ENCODE measurements at places on chromosomes 12 and 14. TPM values are rescaled to one million over a fixed set of nuclear protein-coding genes. Genes with fewer than 3 reads are reported as not detected.

Gene PAX9
- not detected for total RNA-seq

Gene SERPINA9
- not detected for total RNA-seq

Gene SAMD15
- 2.8 TPM for total RNA-seq

Gene PAH
- total RNA-seq = not detected

GRCh38 chr14:38290601-38291188 is 34.8 kb upstream of the CLEC14A start:
- no peaks in the 10 kb centered on the region for H3K27me3 ChIP-seq
- peak overlapping the region; percentile 57 for H3K27ac ChIP-seq
- H3K4me1 ChIP-seq = peaks cover 40% of the 10 kb centered on the region
- H3K4me3 ChIP-seq = 0 out of 2 replicates have a peak overlapping the region, but pooled peaks have one; percentile 14
- no peaks in the 10 kb centered on the region for H3K36me3 ChIP-seq

GRCh38 chr12:81081726-81082125 is 3.8 kb downstream of the ACSS3 start:
- no peaks in the 10 kb centered on the region for H3K36me3 ChIP-seq
- no peak overlapping the region for H3K4me3 ChIP-seq
- no peaks in the 10 kb centered on the region for H3K27me3 ChIP-seq
- peaks cover 7% of the 10 kb centered on the region for H3K4me1 ChIP-seq
- no peak overlapping the region for H3K27ac ChIP-seq
- DNase-seq = no peak

DNA sequence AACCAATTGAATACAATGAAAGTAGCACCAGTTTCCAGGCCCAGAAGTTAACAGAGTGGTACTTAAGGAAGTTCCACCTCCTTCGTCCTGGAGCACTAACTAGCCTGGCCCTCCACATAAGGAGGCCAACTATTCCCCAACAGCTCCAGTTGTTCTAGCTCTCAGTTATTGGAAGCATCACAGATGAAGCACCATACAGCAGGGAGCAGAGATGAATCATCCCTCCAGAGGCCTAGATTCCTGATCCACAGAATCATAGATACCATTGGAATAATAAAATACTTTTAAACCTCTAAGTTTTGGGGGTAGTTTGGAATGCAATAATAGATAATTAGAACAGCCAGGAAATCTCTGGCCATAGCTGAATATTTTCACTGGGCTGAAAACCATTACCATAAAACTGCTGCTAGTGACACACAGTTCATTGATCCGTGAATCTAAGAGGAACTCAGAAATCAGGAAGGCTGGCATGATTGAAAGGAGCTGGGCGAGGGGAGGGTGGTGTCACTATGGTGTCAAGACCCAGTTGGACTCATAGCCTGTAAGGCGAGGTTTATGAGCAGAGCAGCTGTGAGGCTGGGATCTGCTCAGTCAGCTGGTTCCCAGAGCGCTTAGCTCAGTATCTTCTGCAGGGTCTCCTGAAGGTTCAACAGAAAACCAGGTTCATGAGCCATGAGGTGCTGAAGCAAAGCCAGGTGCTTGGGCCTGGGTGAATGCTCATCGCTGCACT is 371.4 kb upstream of the TMTC1 start:
- H3K4me3 ChIP-seq = no peak overlapping the region
- H3K4me1 ChIP-seq = no peaks in the 10 kb centered on the region
- peak; percentile 62 for DNase-seq
- no peaks in the 10 kb centered on the region for H3K27me3 ChIP-seq
- H3K27ac ChIP-seq = no peak overlapping the region
- H3K36me3 ChIP-seq = no peaks in the 10 kb centered on the region

GRCh38 chr12:122276242-122276641 is 9.9 kb upstream of the VPS33A start:
- no peak overlapping the region for H3K4me3 ChIP-seq
- no peak for DNase-seq
- no peak overlapping the region for H3K27ac ChIP-seq
- H3K27me3 ChIP-seq = no peaks in the 10 kb centered on the region

GRCh38 chr14:51604073-51604472 is 47.6 kb upstream of the FRMD6 start:
- peak; percentile 95 for DNase-seq
- H3K4me1 ChIP-seq = peaks cover 75% of the 10 kb centered on the region
- H3K27ac ChIP-seq = peak overlapping the region; percentile 98

- no peaks in the 10 kb centered on the region for H3K36me3 ChIP-seq
- no peak overlapping the region for H3K27ac ChIP-seq
- DNase-seq = no peak
- no peak overlapping the region for H3K4me3 ChIP-seq
These were observed 8.8 kb downstream of the KRT80 start for GRCh38 chr12:52182898-52183543.

Gene LGR5
- total RNA-seq = not detected

Gene TNS2
- 48.6 TPM for total RNA-seq

DNA sequence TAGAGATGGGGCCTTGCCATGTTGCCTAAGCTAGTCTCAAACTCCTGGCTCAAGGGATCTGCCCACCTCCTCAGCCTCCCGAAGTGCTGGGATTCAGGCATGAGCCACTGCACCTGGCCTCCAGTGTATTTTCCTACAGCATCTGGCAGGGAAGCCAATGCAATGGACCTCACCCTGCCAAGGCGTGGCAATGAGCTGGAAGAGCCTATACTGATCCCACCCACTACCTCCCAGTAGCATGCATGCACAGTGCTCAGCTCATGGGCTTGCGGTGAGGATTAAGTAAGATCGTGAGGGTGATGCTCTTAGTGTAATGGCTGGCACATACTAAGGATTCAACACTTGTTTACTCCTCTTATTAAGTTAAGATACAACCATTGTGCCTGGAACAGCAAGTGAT is 69.7 kb downstream of the PHLDA1 start:
- no peak overlapping the region for H3K27ac ChIP-seq
- DNase-seq = no peak
- no peaks in the 10 kb centered on the region for H3K27me3 ChIP-seq

GRCh38 chr12:106078358-106079010 is 60.3 kb downstream of the NUAK1 start:
- peak overlapping the region; percentile 81 for H3K27ac ChIP-seq
- no peaks in the 10 kb centered on the region for H3K27me3 ChIP-seq
- no peak overlapping the region for H3K4me3 ChIP-seq

GRCh38 chr14:105888784-105889665 is 362.6 kb downstream of the TMEM121 start:
- DNase-seq = no peak
- H3K27me3 ChIP-seq = no peaks in the 10 kb centered on the region
- H3K4me1 ChIP-seq = no peaks in the 10 kb centered on the region
- no peak overlapping the region for H3K27ac ChIP-seq
- H3K36me3 ChIP-seq = no peaks in the 10 kb centered on the region
- H3K4me3 ChIP-seq = no peak overlapping the region

GRCh38 chr12:48336564-48336963 is 14.2 kb downstream of the ZNF641 start:
- DNase-seq = no peak
- H3K27me3 ChIP-seq = no peaks in the 10 kb centered on the region
- H3K4me3 ChIP-seq = no peak overlapping the region
- no peaks in the 10 kb centered on the region for H3K36me3 ChIP-seq
- H3K27ac ChIP-seq = no peak overlapping the region

All from GM23248 (cell line).